Right ventricle myocardium superior (tissue), 1 donor: ENCODE measurements at places on chromosomes 12 and 14.

- no peak for DNase-seq
Measured at GRCh38 chr12:79870916-79871315, 64.0 kb downstream of the PPP1R12A start.

DNA sequence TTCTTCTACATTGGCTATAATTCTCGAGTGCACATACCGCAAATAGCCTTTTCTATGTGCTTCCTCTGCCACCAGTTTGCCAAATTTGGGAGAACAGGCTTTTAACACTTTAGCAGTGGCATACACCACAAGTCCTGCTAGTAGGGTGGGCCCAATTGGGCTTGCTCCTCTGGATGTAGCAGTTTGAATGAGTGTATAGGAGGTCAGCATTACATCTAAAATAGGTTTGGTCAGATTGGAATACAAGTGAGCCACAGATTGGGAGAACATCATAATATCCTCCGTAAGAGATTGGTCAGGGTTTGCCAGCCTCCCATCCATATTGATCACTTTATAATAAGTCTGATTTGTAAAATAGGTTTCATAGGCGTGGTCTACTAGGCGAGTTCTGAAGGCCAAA lies 902 bp downstream of the ABCD2 start:
- DNase-seq: no peak

- DNase-seq: no peak
Measured at GRCh38 chr14:101920271-101920670, 44.1 kb upstream of the DYNC1H1 start.

- no peak for DNase-seq
Measured at GRCh38 chr12:122311696-122312095, 45.4 kb upstream of the VPS33A start.

- peak; percentile 66 for DNase-seq
Measured at GRCh38 chr12:105738051-105738450, 400.7 kb downstream of the NUAK1 start.

DNA sequence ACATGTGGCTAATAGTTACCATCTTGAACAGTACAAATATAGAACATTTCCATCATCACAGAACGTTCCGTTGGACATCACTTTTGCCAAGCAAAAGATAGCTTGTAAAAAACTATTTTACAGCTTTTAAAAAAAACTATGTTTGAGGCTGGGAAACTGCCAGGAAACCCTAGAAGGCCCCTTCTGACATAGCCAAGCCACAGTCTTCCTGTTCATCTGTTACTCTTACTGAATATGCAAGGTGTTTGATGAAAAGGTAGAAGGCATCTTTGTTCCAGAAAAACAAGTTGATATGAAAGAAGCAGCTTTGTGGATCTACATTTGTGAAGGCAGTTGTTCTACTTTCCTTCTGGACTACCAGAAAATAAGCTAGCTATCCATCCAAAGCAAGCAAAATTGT lies 23.6 kb upstream of the WNK1 start:
- DNase-seq: no peak

DNA sequence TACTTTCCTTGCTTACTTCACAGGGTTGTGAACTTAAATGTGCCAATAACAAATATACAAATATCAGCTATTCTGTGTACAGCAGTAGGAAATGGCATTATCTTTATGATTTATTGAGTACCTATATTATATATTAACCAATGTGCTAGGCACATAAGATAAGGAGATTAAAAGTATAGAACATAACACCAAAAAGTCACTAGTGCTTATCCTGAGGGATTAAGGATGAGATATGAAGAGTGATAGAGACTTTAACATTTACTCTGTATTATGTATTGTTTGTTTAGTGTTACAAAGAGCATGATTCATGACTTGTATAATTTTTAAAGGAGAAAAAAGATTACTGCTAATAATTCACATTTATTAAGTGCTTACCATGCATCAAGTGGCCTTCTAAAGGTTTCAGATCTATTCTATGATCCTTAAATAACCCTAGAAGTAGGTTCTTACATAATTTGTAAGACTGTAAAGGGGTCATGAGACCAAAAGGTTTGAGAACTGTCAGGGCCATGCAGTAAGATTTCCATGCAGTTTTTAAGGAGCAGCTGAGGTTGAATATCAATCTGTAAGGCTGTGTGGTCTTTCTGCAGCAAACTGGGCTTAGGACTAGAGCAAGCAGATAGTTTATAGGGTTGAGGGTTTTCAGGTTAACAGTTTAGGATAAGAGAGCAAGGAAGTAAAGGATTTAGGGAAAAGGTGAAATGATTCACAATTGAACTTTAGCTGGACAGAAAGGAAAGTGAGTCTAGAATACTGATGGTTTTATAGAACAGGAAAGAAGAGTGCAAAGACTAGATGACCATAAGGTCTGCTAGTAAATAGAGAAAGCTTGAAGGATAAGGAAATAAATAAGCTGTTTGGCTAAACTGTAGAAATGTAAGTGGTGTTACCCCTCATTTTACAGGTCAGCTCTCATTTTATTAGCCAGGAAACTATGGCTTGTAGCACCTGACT lies 7.0 kb downstream of the PYROXD1 start:
- no peak for DNase-seq

- peak; percentile 82 for DNase-seq
Measured at GRCh38 chr14:105093038-105093430, 27.8 kb upstream of the GPR132 start.

DNA sequence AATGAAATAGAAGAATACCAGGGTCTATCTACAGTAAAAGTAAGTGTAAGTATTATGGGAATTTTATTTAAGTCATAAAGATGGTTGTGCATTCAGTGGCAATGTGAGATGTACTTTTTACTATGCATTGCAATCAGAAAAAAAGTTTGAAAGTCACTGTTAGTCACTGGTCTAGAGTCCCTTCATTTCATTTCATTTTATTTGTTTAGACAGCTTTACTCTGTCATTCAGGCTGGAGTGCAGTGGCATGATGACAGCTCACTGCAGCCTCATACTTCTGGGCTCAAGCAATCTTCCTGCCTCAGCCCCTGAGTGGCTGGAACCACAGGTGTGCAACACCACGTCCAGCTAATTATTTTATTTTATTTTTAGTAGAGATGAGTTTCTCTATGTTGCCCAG lies 42.6 kb downstream of the TGFB3 start:
- DNase-seq: no peak

GRCh38 chr12:55068416-55069010 lies 48.7 kb downstream of the NEUROD4 start:
- no peak for DNase-seq

- no peak for DNase-seq
Measured at GRCh38 chr12:127628645-127629044, 638.3 kb upstream of the TMEM132C start.

- DNase-seq: peak; percentile 80
Measured at GRCh38 chr12:128810182-128811127, 13.3 kb downstream of the SLC15A4 start.

DNA sequence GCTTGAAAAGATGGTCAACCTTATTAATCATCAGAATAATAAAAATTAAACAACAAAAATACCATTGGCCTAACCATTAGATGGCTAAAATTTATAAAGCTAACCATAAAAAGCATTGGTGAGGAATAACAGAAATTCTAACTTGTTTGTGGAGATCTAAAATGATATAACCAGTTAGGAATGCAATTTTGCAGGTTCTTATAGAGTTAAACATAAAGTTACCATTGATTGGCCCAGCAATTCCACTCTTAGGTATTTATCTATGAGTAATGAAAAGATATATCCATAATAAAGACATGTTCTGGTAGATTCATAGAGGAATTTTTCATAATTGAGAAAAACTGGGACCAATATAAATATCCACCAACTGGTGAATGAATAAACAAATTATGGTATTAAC lies 1098.6 kb downstream of the FSCB start:
- no peak for DNase-seq

GRCh38 chr14:22412926-22413411 lies 176.1 kb downstream of the DAD1 start:
- DNase-seq: no peak

DNA sequence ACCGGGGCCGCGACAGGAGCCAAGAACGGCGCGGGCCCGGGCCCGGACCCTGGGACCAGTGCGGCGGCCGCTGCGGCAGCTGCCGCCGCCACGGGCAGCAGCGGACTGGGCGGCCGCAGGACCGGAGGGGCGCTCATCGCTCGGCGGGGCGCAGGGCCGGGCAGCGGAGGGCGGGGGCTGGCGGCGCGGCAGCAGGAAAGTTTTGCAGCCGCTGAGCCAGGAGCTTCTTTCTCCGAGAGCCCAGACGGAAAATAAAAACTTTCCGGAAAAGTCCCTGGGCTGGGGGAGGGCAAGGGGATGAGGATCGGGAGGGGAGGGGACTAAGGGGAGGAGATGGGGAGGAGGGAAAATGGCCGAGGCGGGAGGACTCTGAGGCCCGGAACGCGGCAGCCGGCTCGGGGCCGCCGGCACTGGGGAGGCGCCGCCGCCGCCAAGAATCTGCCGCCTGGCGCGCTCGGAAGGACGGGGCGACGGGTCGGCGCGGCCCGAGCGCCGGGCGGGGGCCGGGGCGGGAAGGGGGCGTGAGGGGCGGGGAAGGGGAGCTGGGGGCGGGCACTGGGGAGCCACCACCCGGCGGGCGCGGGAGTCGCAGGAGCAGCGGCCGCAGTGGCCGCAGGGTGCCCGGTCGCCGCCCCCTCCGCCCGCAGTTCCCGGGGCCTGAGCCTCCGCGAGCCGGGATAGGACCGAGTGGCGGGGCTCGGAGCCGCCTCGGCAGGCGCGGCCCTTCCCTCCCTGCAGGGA lies at the start of gene PRKD1:
TSS of gene PRKD1 (minus strand) at position 472 of the 741 bp plus-strand sequence.
- DNase-seq: peak; percentile 74

- DNase-seq: no peak
Measured at GRCh38 chr14:68225321-68225720, 405.7 kb downstream of the RAD51B start.

DNA sequence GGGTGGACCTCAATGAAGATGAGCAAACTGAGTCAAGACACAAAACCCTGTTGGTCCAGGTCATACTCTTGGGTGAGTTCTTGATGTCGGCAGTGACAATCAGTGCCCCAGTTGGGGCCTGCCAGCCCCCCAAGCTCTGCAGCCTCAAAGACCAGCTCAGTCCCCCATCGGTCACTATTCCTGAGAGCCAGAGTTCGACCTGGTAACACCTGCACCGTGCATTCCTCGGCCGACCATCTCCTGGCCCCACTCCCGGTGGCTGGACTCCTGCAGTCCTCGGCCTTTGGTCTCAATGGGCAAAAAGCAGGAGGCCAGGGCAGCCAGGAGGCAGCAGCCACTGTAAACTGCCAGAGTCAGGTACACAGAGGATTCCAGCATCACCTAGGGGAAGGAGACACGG lies 32.5 kb downstream of the DAO start:
- no peak for DNase-seq

DNA sequence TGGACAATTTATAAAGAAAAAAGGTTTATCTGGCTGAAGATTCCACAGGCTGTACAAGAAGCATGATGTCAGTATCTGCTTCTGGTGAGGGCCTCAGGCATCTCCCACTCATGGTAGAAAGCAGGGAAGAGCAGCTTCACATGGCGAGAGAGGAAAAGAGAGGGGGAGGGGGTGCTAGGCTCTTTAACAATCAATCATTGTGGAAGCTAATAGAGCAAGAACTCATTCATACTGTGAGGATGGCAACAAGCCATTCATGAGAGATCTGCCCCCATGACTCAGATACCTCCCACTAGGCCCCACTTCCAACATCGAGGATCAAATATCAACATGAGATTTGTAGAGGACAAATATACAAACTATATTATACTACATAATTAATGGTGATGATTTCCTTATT lies 361.9 kb upstream of the FAR2 start:
- DNase-seq: no peak

DNA sequence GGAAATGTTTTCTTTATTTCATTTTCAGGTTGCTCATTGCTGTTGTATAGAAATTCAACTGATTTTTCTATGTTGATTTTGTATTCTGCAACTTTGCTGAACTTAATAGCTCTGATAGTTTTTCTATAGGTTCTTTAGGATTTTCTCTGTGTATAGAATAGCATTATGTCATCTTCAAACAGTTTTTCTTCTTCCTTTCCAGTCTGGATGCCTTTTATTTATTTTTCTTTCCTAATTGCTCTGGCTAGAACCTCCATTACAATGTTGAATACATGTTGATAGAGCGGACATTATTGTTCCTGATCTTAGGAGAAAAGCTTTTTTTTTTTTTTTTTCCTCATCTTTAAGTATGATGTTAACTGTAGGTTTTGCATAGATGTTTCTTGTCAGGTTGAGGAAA lies 39.2 kb downstream of the MIA2 start:
- no peak for DNase-seq

GRCh38 chr12:3389986-3390385 lies 101.0 kb upstream of the PRMT8 start:
- no peak for DNase-seq

GRCh38 chr14:100895411-100895810 lies 8.1 kb downstream of the RTL1 start:
- DNase-seq: no peak

GRCh38 chr14:74861734-74862090 lies 14.2 kb downstream of the PROX2 start:
- DNase-seq: no peak

GRCh38 chr14:90500665-90501370 lies 104.0 kb downstream of the CALM1 start:
- no peak for DNase-seq

DNA sequence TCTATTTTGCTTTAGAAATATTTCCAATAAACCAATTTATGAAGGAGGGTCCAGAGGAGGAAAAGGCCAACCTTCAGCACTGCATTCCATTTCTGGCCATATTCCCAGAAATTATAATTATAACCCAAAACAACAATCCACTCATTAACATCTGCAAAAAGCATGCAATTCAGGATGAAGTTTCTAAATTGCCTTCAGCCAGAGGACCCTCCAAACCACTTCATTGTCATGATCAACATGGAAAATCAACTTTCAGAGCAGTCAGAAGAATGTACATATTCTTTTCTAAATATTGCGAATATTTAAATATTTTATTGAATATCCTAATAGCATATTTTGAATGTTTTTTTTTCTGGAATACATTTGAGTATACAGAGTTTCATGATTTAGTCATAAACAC lies 332.6 kb upstream of the TMEM132C start:
- DNase-seq: no peak

DNA sequence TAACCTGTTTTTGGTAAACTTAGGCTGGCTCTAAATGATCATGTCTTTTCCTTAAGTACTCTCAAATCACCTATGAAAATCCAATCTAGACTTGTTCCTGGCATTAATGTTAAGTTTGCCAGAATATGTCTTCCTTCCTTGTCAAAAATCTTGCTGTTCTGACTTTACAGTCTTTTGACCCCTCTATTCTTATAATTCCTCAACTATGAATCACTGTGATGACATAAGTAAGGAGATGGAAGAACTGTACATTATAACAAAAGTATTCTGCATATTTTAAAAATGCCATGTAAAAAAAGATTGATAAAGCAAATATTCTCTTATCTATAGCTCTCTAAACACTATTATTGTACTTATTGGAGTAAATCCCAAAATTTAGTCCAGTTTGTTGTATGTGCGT lies 51.4 kb upstream of the BAZ1A start:
- DNase-seq: no peak

GRCh38 chr12:109771746-109772621 lies 58.4 kb downstream of the FAM222A start:
- DNase-seq: no peak
